Karpas-422 (cell line): ENCODE measurements at places on chromosomes 6 and 20. TPM values are rescaled to one million over a fixed set of nuclear protein-coding genes. Genes with fewer than 3 reads are reported as not detected.

Gene ECT2L
- total RNA-seq, result not detected in 2 replicates

Gene PGC
- total RNA-seq, result not detected in 2 replicates

Gene IL17F
- not detected in 2 replicates for total RNA-seq

Gene CST9L
- not detected in 2 replicates for total RNA-seq

Gene IL17A
- total RNA-seq, result not detected in 2 replicates

Gene CST4
- not detected in 2 replicates for total RNA-seq

Gene TMC2
- total RNA-seq, result not detected in 2 replicates

Gene FOXA2
- total RNA-seq, result not detected in 2 replicates

Gene ZNF165
- 0.26 and 1.6 TPM in 2 replicates for total RNA-seq

- no peak overlapping the region for H3K4me3 ChIP-seq
- H3K36me3 ChIP-seq, result no peaks in the 10 kb centered on the region
- no peak overlapping the region for H3K27ac ChIP-seq
- no peak for DNase-seq
- H3K4me1 ChIP-seq, result no peaks in the 10 kb centered on the region
These were observed 133.2 kb upstream of the PTPN1 start for GRCh38 chr20:50376888-50377459.

GRCh38 chr6:35385457-35386202 is 43.3 kb downstream of the PPARD start:
- no peaks in the 10 kb centered on the region for H3K4me1 ChIP-seq
- no peak for DNase-seq
- no peaks in the 10 kb centered on the region for H3K27me3 ChIP-seq
- no peak overlapping the region for H3K4me3 ChIP-seq

DNA sequence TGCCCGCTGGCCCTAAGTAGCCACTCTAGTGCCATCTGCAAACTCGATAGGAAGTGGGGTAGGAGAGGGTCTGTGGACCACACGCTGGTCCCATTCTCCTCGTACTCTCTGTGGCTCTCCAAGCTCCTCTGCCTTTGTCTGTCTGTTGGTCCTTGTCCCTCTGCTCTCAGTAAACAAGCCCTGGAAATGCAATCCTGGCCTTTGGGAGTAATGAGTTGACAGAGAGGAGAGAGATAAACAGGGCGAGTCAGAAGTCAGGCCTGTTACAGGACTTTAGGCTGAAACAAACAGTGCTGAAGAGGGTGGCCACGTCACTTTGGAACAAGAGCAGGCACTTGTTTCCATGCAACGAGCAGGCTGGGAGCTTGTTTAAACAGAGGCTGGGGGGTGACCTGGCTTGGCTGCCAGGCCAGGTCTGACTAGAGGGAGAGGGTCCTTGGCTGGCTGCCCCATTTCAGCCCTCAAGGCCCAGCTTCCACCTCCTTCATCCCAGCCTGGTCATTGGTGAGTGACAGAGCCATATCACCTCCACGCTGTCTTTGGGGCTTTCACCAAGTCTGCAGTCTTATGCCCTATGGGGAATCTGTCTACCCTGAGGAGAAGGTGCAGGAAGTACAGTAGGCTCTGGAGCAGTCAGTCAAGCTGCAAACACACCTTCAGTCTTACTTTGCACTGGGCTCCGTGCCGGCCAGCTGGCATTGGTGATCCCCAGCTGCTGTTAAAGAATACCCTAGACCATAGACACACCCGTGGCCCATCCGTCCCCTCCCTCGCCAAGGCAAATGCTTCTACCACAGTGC is 22.6 kb downstream of the FOXP4 start:
- no peaks in the 10 kb centered on the region for H3K27me3 ChIP-seq
- no peak for DNase-seq
- H3K27ac ChIP-seq, result no peak overlapping the region
- no peaks in the 10 kb centered on the region for H3K36me3 ChIP-seq

DNA sequence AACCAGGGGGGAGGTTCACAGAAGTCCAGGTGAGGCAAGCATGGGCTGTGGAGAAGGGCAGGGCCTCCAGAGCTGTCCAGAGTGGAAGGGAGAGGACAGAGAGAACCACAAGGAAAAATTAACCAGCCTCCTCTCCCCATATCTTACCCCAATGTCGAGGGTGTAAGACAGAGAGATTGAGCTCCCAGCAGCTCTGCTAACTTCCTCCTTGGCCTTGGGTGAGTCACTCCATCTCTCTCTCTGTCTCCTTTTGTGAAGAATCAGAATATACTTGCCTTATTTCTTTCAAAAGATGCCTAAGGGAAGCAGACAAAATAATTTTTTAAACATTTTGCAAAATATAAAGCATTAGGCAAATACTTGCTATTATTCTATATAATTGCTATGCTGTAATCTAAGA is 58.3 kb upstream of the IYD start:
- H3K4me1 ChIP-seq, result peaks cover 6% of the 10 kb centered on the region
- no peak for DNase-seq
- no peaks in the 10 kb centered on the region for H3K36me3 ChIP-seq

DNA sequence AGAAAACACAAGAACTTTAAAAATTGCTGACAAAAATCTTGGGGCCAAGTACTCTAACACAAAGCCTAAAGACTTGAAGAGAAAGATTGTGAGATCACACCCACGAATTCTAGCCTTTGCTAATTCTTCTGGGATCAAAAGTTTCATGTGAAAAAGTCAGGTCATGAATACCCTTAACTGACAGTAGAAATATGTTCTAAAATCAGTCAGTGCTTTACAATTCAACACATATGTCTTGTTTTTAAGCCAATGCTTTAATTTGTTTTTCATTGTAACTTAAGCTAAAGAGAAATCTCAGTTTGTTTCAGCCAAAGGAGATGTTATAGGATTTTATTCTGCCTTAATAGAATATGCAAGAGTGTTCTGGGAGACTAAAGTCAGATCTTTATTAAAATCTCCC is 78.2 kb upstream of the PLEKHG1 start:
- no peak overlapping the region for H3K27ac ChIP-seq
- no peaks in the 10 kb centered on the region for H3K27me3 ChIP-seq
- peaks cover 7% of the 10 kb centered on the region for H3K4me1 ChIP-seq
- no peak overlapping the region for H3K4me3 ChIP-seq
- H3K36me3 ChIP-seq, result no peaks in the 10 kb centered on the region

DNA sequence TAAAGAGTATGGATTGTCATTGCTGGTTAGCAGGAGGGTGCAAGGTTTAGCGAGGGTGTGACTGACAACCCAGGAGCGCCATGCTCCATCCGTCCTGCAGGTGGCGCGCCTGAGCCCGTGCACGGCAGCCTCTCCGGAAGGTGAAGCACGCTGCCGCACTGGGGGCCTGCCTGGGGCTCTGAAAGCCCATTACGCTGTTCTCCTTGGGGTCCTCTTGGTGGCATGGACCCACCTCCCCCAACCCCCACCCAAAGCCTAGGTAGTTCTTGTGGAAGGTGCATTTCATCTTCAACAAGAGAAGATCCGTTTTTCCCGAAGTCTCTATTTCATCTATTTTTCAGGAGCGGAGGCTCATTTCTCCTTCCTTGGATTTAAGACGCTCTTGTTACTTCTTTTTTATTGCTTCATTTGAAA is 197.4 kb upstream of the KCNG1 start:
- H3K27ac ChIP-seq, result no peak overlapping the region
- peaks cover 5% of the 10 kb centered on the region; the same call in 1 of the 2 replicates for H3K4me1 ChIP-seq
- H3K4me3 ChIP-seq, result no peak overlapping the region
- peak; percentile 81 for DNase-seq
- no peaks in the 10 kb centered on the region for H3K36me3 ChIP-seq

- H3K27me3 ChIP-seq, result no peaks in the 10 kb centered on the region
- DNase-seq, result no peak
- no peaks in the 10 kb centered on the region for H3K4me1 ChIP-seq
- no peaks in the 10 kb centered on the region for H3K36me3 ChIP-seq
- H3K27ac ChIP-seq, result no peak overlapping the region
These were observed 26.3 kb downstream of the SUN5 start for GRCh38 chr20:32978009-32978335.

GRCh38 chr6:149132336-149132735 is 185.2 kb upstream of the TAB2 start:
- H3K27me3 ChIP-seq, result no peaks in the 10 kb centered on the region
- H3K36me3 ChIP-seq, result no peaks in the 10 kb centered on the region
- no peak overlapping the region for H3K27ac ChIP-seq
- no peak overlapping the region for H3K4me3 ChIP-seq
- no peak for DNase-seq
- H3K4me1 ChIP-seq, result peaks cover 6% of the 10 kb centered on the region

- no peak overlapping the region for H3K27ac ChIP-seq
- no peaks in the 10 kb centered on the region for H3K27me3 ChIP-seq
- DNase-seq, result no peak
These were observed 1007.9 kb upstream of the FLRT3 start for GRCh38 chr20:15345287-15345686.

- H3K27me3 ChIP-seq, result no peaks in the 10 kb centered on the region
- no peak for DNase-seq
- no peaks in the 10 kb centered on the region for H3K36me3 ChIP-seq
These were observed 5.9 kb downstream of the CNBD2 start for GRCh38 chr20:35974256-35974655.

GRCh38 chr6:62283365-62283764 is 2.7 kb downstream of the KHDRBS2 start:
- no peaks in the 10 kb centered on the region for H3K27me3 ChIP-seq
- peak overlapping the region; percentile 98 for H3K4me3 ChIP-seq
- DNase-seq, result no peak
- no peak overlapping the region for H3K27ac ChIP-seq
- peaks cover 26% of the 10 kb centered on the region for H3K4me1 ChIP-seq
